ENCODE measurements at places on chromosomes 2 and 18. TPM values are rescaled to one million over a fixed set of nuclear protein-coding genes. Genes with fewer than 3 reads are reported as not detected.

Gene KIF3C
- 5.7 TPM for total RNA-seq

Gene IKZF2
- 5.5 TPM for total RNA-seq

Gene CAVIN2
- total RNA-seq: 189 TPM

Gene HOXD8
- 19.1 TPM for total RNA-seq

Gene LCT
- total RNA-seq: not detected

Gene EGR4
- total RNA-seq: not detected

Gene TANC1
- 51.0 TPM for total RNA-seq

Gene TSGA10
- 4.4 TPM for total RNA-seq

Gene DNER
- total RNA-seq: 9.8 TPM

Gene ALKAL2
- total RNA-seq: 2.7 TPM

Gene L3MBTL4
- 3.6 TPM for total RNA-seq

Gene TMBIM1
- total RNA-seq: 157 TPM

Gene SERPINB11
- not detected for total RNA-seq

Gene GALNT14
- total RNA-seq: not detected

Gene CPSF3
- total RNA-seq: 23.2 TPM

Gene GYPC
- total RNA-seq: 106 TPM

Gene CFAP65
- not detected for total RNA-seq

Gene WNT10A
- not detected for total RNA-seq

Gene AFG3L2
- 36.0 TPM for total RNA-seq

Gene ASIC4
- total RNA-seq: under 0.01 TPM

Gene KIAA2012
- not detected for total RNA-seq

Gene SOX11
- 2.6 TPM for total RNA-seq

Gene LOXHD1
- 0.27 TPM for total RNA-seq

Gene CNOT9
- total RNA-seq: 30.7 TPM

Gene ANKRD30BL
- total RNA-seq: not detected

Gene GAL3ST2
- 0.68 TPM for total RNA-seq

Gene PDE11A
- 16.8 TPM for total RNA-seq

Gene OSBPL1A
- 92.4 TPM for total RNA-seq

Gene CDH2
- 8.2 TPM for total RNA-seq

Gene NPPC
- total RNA-seq: not detected

Gene TCF23
- not detected for total RNA-seq

Gene LRATD1
- total RNA-seq: 2.7 TPM

Gene LONRF2
- 20.1 TPM for total RNA-seq

Gene RNU2-63P
- total RNA-seq: not detected

Gene ZNF396
- total RNA-seq: 2.5 TPM

Gene MAP2
- 21.8 TPM for total RNA-seq

Gene RNF181
- 124 TPM for total RNA-seq

Gene ORC4
- 61.8 TPM for total RNA-seq

Gene DNAH6
- 0.36 TPM for total RNA-seq
